ENCODE measurements at places on chromosomes 16 and 17. TPM values are rescaled to one million over a fixed set of nuclear protein-coding genes. Genes with fewer than 3 reads are reported as not detected.

DNA sequence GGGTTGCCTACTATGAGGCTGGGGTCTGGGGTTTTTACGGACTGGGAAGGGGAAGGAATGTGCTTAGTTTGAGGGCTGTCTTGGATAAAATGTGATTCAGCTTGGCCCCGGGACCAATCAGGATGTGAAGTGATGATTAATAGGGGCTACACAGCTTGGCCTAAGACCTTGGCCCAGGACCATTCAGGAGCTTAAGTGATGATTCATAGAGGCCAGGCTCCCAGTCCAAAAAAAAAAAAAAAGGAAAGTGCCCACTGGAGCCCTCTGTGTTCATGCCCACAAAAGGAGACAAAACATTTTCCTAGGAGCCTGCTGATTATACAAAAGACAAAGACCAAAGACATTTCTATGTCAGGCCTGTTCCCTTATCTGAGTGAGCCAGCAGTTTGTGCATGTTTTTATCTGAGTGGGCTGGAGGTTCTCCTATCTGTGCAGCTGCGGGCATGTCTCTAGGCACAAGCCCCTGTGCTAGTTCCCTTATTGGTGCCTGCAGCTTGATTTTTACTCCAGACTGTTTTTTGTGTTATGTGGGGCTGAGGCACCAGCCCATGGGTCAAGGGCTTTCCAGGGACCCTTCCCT is 898.2 kb upstream of the GOT2 start:
- no peaks in the 10 kb centered on the region for H3K27me3 ChIP-seq
- no peaks in the 10 kb centered on the region for H3K4me1 ChIP-seq
- no peaks in the 10 kb centered on the region for H3K36me3 ChIP-seq

DNA sequence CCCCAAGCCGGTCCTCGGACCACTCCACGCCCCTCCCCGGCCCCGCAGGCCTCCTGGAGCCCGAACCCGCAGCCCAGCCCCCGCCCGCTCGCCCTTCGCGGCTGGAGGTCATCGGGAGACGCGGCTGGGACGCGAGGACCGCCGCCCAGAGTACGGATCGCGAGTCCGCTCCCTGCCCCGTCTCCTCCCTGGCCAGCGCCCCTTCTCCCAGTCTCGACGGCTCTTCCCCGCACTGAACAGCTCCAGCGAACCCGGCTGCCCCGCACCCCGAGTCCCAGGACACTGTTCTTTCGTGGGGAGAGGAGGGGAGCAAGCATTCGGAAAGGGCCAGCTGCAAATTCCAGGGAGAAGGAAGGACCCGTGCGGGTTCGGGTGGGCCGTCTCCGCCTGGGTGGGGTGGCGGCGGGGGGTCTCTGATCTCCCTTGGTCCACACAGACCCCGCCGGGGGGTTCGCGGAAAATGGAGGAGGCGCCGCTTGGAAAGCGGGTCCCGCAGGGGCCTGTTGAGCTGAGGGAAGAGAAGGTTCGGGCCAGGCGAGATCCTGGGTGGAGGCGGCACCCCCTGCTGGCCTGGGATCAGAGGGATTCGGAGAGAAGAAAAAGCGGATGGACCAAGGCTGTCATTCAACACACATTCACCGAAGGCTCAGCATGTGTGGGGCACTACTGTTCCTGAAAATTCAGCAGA is 632 bp upstream of the RTN4RL1 start:
- peaks cover 1% of the 10 kb centered on the region for H3K4me1 ChIP-seq
- peaks cover 5% of the 10 kb centered on the region for H3K27me3 ChIP-seq
- no peak overlapping the region for H3K27ac ChIP-seq
- DNase-seq = peak; percentile 92
- peaks cover 4% of the 10 kb centered on the region for H3K36me3 ChIP-seq
- H3K4me3 ChIP-seq = peak overlapping the region; percentile 86

DNA sequence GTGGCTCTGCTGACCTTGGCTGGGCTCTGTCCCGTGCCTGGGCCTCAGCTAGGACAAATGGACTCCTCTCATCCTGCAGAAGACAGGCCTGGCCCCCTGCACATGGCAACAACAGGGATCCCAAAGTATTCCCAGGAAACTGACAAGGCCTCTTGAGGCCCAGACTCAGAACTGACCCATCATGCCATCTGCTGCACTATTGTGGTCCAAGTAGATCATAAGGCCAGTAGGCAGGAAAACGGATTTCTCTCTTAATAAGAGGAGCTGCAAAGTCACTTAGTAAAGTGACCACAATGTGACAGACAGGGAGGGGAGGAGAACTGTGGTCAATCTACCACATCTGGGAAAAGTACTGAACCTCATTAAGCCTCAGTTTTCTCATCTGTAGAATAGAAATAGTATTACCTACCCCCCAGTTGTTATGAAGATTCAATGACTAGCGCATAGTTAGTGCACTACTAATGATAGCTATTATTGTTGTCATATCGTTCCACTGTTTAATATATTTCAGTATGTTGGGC is 62.1 kb upstream of the TNRC6A start:
- no peak overlapping the region for H3K4me3 ChIP-seq
- DNase-seq = no peak
- no peaks in the 10 kb centered on the region for H3K4me1 ChIP-seq
- no peak overlapping the region for H3K27ac ChIP-seq
- no peaks in the 10 kb centered on the region for H3K27me3 ChIP-seq
- H3K36me3 ChIP-seq = no peaks in the 10 kb centered on the region

GRCh38 chr17:62703261-62703775 is 75.8 kb downstream of the MRC2 start:
- H3K27me3 ChIP-seq = peaks cover 10% of the 10 kb centered on the region
- H3K27ac ChIP-seq = no peak overlapping the region
- no peaks in the 10 kb centered on the region for H3K36me3 ChIP-seq
- peaks cover 9% of the 10 kb centered on the region for H3K4me1 ChIP-seq
- H3K4me3 ChIP-seq = no peak overlapping the region

The ACSM2A gene
- total RNA-seq = not detected

DNA sequence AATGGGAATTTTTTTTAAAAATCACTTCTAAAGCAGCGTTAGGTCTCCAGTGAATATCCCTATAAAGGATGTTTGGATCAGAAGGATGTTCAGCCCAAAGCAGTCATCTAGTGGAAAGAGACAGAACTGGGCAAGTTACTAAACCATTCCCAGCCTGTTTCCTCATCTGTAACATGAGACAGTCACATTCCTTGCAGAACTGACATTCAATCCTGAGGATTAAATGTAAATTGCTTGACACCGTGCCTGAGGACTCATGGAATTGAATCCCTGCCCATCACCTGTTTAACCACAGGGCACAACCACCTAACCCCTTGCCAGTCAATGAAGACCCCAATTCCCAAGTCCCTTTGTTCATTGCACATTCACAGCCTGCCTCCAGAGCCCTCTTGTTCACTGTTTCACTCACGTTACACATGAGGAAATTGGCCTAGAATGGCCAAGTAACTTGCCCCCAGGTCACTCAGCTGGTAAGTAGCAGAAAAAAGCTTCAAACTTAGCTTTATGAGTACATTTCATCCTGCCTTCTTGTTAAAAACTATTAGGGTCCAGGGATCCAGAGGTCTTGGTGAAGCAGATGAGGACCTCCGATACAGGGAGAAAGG is 1.4 kb downstream of the CMTM2 start:
- peaks cover 2% of the 10 kb centered on the region for H3K4me1 ChIP-seq
- H3K36me3 ChIP-seq = no peaks in the 10 kb centered on the region
- no peak overlapping the region for H3K27ac ChIP-seq
- peaks cover 37% of the 10 kb centered on the region for H3K27me3 ChIP-seq

GRCh38 chr17:67931227-67931626 is 65.0 kb downstream of the C17orf58 start:
- peaks cover 92% of the 10 kb centered on the region for H3K36me3 ChIP-seq
- H3K4me1 ChIP-seq = no peaks in the 10 kb centered on the region
- H3K27ac ChIP-seq = no peak overlapping the region
- no peaks in the 10 kb centered on the region for H3K27me3 ChIP-seq

The SDK2 gene
- total RNA-seq = 4.1 TPM

- H3K27ac ChIP-seq = no peak overlapping the region
- H3K27me3 ChIP-seq = no peaks in the 10 kb centered on the region
- no peak overlapping the region for H3K4me3 ChIP-seq
Observed at GRCh38 chr16:17529982-17530760, 59.4 kb upstream of the XYLT1 start.

The DDX28 gene
- 9.8 TPM for total RNA-seq

The SPATA2L gene
- total RNA-seq = 22.9 TPM

DNA sequence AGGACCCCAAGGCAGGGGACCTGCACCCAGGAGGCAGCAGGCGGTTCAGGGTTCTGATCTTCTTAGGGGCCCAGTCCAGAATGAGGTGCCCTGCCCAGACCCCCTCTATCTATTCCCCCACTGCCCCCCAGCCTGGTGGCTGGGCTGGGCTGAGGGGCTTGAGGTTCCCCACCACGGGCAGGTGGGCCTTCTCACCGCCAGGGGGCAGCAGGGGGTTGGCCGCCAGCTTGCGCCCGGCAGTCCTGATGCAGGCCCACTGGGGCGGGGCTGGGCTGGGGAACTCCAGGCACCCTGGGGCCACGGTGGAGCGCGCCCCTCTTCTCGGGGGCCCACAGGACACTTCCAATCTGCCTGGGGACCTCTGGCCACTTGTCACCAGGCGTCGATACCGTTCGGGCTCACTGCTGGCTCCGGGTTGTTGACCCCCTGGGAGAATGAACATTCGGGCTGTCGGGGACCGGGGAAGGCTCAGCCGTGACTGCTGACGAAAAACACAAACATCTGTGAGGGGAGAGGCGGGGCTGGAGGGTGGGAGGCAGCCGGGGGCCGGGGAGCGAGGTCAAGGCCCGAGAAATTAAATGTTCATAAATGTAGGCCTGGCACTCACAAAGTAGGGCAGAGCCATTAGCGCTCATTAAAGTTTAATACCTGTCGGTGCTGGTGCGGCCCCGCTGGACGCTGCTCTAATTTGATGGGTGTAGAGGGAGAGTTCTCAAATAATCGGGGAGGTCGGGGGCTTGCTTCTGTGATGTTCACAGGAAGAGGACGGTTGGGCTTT is 219.3 kb upstream of the GSE1 start:
- H3K27me3 ChIP-seq = no peaks in the 10 kb centered on the region
- no peak overlapping the region for H3K27ac ChIP-seq
- DNase-seq = peak; percentile 92
- no peaks in the 10 kb centered on the region for H3K4me1 ChIP-seq
- no peak overlapping the region for H3K4me3 ChIP-seq

The NOS2 gene
- total RNA-seq = 0.23 TPM

GRCh38 chr17:64938925-64939474 is 19.7 kb upstream of the LRRC37A3 start:
- no peaks in the 10 kb centered on the region for H3K27me3 ChIP-seq
- H3K27ac ChIP-seq = no peak overlapping the region
- no peaks in the 10 kb centered on the region for H3K36me3 ChIP-seq
- no peak overlapping the region for H3K4me3 ChIP-seq

The TNFAIP1 gene
- 33.7 TPM for total RNA-seq

DNA sequence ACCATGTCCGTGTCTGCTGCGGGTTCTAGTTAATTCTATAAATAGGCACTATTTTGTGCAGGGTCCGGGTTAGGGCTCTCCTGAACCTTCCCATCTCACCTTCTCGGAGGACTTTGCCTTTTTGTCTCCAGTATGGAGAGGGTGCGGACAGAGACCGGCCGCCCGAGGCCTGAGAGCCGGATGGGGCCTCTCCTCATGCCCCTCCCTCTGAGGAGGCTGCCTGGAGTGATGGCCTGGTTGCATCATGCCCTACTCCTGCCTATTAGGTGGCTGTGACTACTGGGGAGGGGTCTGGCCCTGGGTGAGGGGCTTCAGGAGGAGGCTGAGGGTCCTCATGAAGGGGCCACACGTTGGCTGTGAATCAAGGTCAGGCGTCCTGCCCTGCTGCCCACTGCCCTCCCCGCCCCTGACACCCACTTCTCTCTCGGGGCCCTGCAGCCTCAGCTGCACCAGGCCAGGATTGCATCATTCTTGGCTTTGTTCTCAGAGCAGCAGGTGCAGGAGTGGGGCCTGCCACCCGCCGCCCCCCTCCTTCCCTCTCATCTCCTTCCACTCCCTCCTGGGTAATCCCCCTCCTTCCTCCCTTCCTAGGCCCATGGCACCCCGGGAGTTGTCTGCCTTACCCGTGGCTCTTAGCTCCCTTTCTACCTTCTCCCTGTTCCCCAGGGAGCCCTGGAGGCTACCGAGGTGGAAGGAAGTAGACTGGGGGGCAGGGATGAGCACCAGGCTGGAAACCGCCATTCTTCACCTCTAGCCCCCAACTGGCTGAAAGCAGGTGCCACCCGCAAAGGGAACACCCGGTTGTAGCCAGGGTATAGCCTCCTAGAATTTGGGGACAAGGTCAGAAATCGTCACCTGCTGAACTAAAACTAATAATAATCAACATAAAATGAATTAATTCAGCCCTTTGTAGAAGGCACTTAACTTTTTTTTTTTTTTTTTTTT is 12.7 kb upstream of the ARHGAP23 start:
- peaks cover 19% of the 10 kb centered on the region for H3K4me1 ChIP-seq
- H3K36me3 ChIP-seq = no peaks in the 10 kb centered on the region
- H3K4me3 ChIP-seq = no peak overlapping the region
- DNase-seq = peak; percentile 90
- peaks cover 27% of the 10 kb centered on the region for H3K27me3 ChIP-seq

- H3K36me3 ChIP-seq = peaks cover 28% of the 10 kb centered on the region
- no peaks in the 10 kb centered on the region for H3K27me3 ChIP-seq
- H3K4me3 ChIP-seq = no peak overlapping the region
- no peak overlapping the region for H3K27ac ChIP-seq
Observed at GRCh38 chr16:27725236-27726000, 175.5 kb downstream of the KATNIP start.

DNA sequence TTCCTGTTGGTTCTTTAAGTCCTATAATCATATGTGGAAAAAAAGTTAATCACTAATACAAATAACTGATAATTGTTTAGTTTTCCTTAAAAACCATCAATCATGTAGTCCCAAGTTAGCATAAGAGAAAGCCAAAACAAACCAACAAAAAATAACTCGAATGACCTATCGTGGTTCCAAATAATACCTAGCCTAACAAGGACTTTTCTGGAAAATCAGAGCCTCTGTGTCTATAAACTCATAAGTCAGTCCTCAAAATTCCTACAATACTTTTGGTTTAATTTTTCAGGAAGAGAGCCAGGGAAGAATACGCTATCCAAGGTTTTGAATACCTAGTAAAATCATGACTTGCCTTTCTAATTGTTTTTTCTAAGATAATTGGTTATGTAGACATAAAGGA is 975.3 kb upstream of the SOX9 start:
- no peak overlapping the region for H3K27ac ChIP-seq
- no peaks in the 10 kb centered on the region for H3K27me3 ChIP-seq
- no peak for DNase-seq
- no peak overlapping the region for H3K4me3 ChIP-seq
- H3K36me3 ChIP-seq = no peaks in the 10 kb centered on the region

- no peaks in the 10 kb centered on the region for H3K27me3 ChIP-seq
- H3K4me1 ChIP-seq = no peaks in the 10 kb centered on the region
- H3K36me3 ChIP-seq = no peaks in the 10 kb centered on the region
- H3K4me3 ChIP-seq = no peak overlapping the region
- H3K27ac ChIP-seq = no peak overlapping the region
- no peak for DNase-seq
Observed at GRCh38 chr17:70327723-70328122, 158.4 kb downstream of the KCNJ2 start.

The SLC52A1 gene
- 0.07 TPM for total RNA-seq

DNA sequence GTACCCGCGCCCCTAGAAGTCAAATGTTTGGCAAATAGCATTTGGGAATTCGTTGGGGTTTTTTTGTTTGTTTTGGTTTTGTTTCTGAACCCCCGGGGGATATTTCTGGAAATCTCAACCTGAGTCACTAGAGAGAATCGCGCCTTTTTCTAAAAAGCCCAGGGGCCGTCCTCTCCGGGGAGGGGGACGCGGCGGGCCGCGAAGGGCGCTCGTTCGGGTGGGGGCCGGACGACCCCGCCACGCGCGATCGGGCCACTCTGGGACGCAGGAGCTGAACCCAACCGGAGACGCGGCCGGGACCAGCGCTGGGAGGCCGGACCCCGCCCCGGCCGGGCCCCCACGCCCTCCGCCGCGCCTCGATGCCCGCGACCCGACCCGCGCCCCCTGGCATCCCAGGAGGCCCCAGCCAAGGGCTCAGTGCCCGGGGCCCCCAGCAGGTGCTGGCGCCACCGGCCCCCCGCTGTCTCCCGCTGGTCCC is 302 bp downstream of the LITAF start:
- no peaks in the 10 kb centered on the region for H3K27me3 ChIP-seq
- peak overlapping the region; percentile 78 for H3K4me3 ChIP-seq

Data from endodermal cell (in vitro differentiated cells).